Head of caudate nucleus (tissue), 42 donors: ENCODE measurements at places on chromosomes 16 and 17.
A peak's percentile ranks its signal among the peaks of the same experiment; 100 is the strongest.

GRCh38 chr17:16676676-16677268 is 13.3 kb upstream of the CCDC144A start:
- no peak for DNase-seq

DNA sequence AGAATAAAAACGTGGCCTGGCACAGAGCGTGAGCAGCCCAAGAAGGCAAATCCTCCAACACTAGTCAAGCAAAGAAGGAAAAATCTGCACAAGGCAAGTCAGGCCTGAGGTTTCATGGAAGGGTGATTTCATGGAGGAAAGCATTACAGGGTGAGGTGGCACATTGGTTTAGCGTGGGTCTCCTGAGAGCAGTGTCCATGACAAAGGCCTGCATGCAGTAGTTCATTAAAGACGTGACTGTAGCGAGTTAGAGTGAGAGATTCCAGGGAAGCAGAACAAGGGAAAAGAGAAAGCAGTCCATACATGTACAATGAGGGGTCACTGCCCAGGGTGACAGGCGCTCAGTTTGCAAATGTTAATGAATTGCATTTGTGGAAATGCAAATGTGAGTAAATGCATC is 285.0 kb upstream of the ERCC4 start:
- no peak for DNase-seq

DNA sequence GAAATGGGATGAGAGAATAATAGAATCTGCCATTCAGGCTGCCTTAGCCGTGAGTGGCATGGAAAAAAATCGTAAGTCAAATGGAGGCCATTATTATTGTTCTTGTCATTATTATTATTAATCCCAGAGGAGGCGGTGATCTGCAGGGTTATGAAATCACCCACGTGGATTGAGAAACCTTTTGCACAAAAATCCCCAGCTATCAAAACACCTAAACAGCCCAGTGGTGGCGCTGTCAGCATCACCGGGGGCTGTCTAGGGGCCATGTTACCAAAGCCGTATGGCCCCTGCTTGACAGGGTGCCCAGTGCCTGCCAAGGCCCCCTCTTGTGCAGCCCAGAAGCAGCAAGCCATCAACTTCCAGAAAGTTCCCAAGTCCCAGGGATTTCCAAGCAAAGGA is 25.2 kb downstream of the CNGB1 start:
- no peak for DNase-seq

DNA sequence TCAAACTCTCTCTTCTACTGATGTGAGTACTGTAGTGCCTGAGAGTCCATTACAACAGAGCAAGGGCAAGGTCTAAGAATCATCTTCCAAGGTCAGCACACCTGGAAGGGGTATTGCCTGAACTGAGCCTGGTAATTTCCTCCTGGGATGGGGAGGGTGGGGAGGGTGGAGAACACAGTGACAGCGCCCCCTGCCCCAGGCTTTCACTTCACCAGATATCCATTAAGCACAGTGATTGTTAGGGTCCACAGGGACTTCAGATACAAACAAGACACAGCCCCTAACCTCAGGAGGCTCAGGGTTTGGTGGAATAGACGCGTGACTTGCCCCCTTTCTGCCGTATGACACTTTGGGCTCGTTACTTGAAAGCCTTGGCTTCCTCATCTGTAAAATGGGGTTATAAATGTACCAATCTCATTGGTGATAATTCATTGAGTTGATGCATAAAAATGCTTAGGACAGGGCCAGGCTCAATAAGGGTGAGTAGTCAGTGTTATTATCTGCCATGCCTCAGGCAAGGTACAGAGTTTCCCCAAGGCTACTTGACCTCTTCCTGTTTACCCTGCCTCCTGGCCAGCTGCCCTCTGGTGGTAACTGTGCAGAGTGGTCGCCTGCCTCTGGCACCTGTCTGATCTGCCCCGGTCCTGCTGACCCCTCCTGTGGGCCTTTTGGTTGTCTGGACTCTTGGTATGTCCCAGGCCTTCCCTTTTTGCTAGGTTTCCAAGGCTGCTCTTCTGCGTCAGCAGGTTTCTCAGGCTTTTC is 13.1 kb upstream of the BRD7 start:
- DNase-seq: no peak

- DNase-seq: peak; percentile 93
Observed at GRCh38 chr17:2025220-2025621, at the start of gene RTN4RL1. TSS of gene RTN4RL1 (minus strand) at chr17:2025334. CDS start at chr17:2024865, 469 bp downstream.

DNA sequence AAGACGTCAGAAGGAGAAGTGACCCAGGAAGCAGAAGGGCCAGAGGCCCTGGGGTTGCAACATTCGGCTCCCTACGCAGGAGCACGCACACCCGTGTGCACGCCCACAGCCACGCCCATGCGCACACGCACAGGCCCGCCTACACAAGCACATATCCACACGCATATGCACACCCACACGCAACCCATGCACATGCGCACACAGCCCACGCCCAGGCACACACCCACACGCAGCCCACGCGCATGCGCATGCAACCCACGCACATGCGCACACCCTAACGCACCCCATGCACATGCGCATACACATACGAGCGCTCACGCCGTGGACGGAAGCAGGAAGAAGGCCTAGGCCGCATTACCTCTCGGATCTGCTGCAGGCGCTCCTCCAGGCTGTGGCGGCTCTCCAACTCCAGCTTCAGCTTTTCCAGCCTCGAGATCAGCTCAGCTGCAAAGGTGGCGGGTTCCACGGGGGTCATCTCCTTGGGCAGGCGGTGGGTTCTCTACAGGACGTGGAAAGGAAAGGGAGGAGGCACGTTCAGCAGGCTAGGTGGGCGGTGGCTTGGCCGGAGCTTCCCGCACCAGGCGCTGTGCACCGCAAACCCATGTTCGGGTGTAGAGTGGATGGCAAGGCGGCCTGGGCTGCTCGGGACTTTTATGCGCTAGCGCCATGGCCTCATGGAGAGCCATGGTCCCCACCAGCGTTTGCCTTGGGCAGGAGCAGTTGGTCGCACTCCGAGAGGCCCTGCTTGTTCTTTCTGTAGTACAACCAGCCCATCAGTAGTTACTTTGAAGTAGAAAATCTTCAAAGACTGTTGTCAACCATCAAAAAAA is 23.4 kb downstream of the AXIN2 start:
- DNase-seq: no peak

DNA sequence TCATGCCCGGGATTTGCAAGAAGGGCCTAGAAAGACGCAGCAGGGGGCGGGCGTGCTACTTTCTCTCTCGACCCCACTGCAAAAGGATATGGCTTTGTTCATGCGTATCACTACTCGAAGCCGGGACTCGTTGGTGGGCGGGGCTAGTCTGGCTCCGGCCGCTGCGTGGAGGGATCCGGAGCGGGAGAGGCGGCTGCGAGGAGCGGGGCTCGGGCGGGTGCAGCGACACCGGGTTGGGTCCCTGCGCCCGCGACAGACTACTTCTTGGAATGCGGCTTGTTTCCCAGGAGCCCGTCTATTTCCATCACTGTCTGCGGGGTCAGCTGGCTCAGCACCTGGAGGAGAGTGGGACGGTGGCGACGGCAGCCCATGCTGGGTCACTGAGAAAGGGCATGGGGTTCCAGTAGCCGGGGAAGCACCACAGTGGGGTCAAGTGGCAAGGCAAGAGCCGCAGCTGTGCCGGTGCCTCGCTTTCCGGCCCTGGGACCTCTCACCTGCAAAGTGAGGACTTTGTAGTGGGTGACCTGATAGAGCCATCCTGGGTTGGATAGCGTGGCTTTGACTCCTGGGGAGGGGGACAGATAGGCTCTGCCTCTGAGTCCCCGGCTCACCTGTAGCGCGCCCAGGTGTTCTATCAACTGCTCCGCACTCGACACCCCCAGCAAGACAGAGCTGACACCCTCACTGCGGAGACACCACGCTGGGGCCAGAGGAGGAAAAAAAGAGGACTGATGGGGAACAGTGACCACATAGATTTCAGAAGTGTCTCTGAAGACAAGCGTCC is 6.6 kb downstream of the KCNAB3 start:
- peak; percentile 83 for DNase-seq
